ENCODE measurements at places on chromosomes 4 and X.

GRCh38 chr4:156182269-156182668 lies 228.6 kb upstream of the CTSO start:
- no peak for DNase-seq

DNA sequence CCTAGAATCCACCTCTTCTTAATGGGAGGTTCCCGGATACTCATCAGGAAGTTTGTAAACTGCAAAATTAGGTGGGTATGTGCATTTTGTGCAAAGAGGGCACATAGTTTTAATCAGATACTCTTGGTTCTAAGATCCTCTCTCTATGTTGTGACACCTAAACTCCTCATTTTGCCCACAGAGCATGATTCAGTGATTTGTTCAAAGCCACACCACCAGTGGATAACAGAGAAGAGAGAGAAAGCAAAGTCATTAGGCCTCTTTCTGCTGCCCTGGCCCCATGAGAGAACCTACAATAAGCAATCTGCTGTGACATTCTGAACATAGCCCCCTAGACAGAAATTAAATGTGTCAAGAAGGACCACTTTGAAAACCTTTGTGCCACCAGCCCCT lies 72.3 kb upstream of the STIM2 start:
- no peak for DNase-seq

GRCh38 chr4:30642567-30642966 lies 77.6 kb upstream of the PCDH7 start:
- DNase-seq, result no peak

- DNase-seq, result no peak
Observed at GRCh38 chr4:42750091-42750490, 93.2 kb upstream of the ATP8A1 start.

- DNase-seq, result no peak
Observed at GRCh38 chr4:124948976-124949597, 236.6 kb upstream of the ANKRD50 start.

DNA sequence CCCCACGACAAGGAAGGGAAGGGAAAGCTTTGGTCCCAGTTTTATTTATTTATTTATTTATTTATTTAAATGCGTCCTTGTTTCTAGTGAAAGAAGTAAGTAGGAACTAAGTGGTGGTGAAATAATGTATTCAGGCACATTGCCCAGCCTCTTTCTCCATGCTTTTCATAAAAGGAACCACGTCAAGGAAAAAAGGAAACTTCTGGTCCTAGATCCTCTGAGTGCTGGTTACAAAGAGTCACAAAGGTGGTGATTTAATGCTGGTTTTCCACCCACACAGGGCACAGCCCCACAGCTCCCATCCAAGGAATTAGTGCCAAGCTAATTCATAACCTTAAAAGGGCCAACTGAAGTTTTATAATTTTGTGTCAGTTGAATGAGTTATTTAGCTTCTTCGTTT lies 206.6 kb upstream of the GYPA start:
- DNase-seq, result no peak

DNA sequence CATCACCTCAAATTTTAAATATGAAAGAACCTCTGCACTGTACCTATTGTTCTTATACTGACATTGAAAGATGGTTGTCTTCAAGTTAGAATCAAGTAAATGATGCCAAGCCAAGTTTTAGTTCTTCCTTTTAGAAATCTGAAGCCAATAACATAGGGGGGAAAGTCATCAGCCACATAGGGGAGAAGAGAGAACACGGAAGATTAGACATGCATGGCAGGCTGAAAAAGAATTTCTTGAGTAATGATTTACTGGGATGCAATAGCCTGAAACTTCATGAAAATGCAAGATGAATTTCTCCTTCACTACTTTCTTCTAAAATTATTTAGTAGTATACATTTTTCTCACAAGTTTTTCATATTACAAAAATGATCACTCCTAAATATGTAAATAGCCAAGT lies 13.6 kb upstream of the EPGN start:
- DNase-seq, result no peak

- DNase-seq, result no peak
Observed at GRCh38 chr4:38902695-38903094, 35.1 kb downstream of the FAM114A1 start.

DNA sequence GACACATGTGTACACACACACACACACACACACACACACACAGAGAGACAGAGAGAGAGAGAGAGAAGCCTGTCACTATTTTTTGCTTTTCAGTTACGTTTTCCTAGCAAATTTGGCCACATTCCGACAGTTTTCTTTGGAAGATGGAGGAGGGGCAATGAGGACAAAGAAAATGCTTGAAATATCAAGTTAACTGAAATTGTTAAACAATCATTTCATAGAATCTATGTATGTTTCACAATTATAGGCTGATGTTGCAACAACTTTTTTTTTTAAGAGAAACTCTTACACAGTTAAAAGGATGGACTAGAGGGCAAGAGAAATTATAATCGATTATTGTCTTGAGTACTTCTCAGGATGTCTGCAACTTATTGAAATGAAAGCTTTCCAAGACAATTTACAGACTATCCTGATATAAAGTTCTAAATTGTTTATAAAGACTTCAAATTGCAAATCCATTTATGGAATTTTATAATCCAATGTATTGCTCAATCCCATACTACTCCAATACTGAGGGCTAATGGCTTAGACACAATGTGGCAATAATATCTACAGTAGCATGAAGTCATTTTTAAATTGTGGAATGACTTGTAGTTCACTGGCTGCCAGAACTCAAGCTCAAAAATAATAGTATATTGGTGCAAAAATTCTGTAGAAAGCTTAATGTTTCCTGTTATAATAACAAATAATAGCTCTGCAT lies 647.0 kb upstream of the PCDH7 start:
- no peak for DNase-seq

DNA sequence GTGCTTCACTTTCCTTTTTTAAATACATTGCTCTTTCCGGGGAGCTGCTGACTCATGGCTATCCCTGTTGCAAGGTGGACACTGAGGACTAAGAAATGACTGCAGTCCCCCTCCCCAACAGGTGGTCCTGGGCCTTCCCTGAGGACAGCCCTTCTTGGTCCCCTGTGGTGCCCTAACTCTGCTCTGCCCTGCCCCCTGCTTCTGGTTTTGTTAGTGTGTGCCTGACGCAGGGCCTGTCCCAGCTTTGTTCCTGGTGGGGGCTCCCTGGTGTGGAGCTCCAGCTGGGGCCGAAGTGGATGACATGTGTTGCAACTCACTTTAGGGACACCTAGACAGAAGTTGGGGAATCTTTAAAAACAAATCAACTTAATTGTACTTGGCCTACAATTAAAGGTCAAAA lies 81.9 kb downstream of the TMEM144 start:
- no peak for DNase-seq

DNA sequence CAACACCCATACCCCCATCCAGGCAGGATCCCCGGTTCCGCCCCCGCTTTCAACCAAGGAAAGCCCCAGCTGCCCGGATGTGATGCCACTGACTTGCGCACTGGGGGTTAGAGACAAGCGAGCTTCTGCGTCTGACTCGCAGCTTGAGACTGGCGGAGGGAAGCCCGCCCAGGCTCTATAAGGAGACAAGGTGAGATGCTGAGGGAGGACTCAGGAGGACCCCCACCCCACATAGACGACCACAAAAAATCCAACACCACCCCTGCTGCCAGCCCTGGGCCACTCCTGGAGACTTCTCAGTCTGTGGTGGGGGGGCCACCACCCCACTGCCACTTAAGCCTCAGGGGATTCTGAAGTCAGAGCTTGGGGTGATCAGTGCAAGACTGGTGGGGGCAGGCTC lies at the start of gene MAGEA4:
Gene MAGEA4, plus strand, starts transcription at position 110 of the 400 bp plus-strand sequence. CDS start 10,776 bp downstream, outside the sequence.
- no peak for DNase-seq

- DNase-seq, result no peak
Observed at GRCh38 chrX:143401160-143401559, 116.1 kb downstream of the SPANXN3 start.

DNA sequence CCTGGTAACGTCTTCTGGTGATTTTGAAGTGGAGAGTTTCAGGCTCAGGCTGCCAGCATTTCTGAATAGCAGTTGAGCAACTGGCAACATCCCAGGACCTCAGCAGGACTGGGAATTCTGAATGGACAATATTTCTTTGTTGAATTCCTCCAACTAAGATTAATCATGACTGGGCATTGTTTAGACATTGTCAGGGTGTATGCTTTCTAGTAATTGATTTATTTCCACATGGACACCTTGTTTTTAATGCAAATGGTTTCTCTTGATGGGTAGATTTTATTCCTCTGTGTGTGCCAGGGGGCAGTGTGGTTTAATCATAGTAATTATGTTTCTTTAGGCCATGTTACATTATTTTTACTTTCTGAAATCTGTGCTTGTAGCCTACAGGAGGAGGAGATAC lies 1004.7 kb upstream of the LCORL start:
- DNase-seq, result no peak

GRCh38 chrX:126272795-126273497 lies 106.9 kb upstream of the DCAF12L2 start:
- DNase-seq, result no peak

GRCh38 chr4:124564121-124564520 lies 148.4 kb downstream of the ANKRD50 start:
- no peak for DNase-seq

DNA sequence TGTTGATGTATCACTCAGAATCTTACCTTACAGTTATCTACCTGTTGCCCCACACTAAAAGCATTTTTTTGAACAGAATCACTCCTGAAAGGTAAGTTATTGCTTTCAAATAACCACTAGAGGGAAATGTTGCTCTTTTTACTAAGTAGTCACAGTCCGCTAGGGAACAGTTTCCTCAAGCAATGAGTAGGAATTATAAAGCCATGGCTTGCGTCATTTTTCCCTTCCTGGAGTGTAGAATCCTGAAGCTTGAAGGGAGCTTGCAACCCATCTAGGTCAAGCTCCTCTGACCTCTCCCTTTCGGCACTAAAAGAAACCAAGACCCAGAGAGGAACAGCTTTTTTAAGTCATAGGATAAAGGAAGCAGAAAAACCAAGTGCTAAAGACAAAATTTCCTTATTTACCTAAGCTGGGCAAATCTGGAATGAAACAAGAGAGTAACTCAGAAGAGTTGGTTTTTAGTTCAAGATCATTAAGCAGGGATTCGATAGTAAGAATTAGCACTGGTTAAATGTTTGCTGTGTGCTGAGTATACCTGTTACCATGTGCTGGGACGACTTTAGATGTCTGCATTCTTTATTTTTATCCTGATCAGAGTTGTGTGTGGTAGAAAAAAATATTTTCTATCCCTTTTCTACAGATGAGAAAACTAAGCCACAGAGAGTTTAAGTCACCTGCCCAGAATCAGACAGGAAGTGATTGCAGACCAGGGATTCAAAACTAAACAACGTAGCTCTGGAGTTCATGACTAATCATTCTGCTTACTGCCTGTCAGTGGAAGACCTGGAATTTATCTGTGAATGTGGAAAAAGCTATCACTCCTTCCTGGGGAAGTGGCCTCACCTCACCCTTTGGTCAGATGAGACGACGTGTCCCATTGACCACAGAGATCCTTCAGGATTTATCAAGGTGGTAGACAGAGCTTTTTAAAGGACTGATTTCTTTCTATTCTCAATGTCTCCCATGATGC lies 631.5 kb downstream of the RAB28 start:
- DNase-seq, result no peak

All from caudate nucleus (tissue), 63 donors.